ENCODE measurements at places on chromosomes 3 and 15.

GRCh38 chr15:90315278-90315982 lies 36.7 kb upstream of the ZNF774 start:
- no peak for DNase-seq

GRCh38 chr3:25289663-25290062 lies 138.4 kb upstream of the RARB start:
- DNase-seq = no peak

- DNase-seq = no peak
Measured at GRCh38 chr15:101137312-101137940, 114.4 kb downstream of the CHSY1 start.

DNA sequence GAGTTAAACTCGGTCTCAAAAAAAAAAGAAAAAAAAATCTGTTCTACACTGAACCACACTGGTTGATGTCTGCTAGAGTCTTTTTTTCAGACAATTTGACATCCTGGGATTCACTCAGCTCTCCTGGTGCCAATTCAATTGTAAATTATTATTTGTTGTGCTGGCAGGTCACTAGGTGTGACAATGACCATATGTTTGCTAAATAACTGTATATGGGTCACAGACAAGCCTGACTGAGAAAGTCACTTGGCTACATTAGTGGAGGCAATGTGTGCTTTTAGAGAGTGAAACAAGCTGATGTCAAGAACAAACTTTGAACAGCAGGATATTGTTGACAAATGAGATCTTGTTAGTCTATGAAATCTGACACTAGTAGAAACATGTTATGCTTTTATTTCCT lies 1379.1 kb downstream of the ZPLD1 start:
- DNase-seq = no peak

GRCh38 chr3:4061783-4062360 lies 241.3 kb upstream of the SETMAR start:
- no peak for DNase-seq

DNA sequence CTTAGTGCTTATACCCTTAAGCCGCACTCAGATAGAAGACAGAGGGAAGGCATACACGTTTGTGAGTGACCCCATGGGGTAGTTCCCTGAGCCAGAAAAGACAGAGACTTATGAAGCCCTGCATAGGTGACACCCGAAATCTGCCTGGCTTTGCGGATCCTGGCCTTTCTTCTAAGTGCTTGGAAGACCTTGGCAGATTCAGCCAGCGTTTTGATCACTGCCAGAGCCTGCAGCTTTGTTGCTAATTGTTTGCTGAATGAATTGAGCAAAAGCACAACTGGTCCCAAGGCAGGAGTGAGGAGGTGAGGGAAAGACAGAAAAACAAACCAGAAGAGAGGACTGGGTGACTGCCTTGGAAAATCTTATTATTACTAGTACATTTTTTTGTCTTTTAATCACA lies 168.3 kb upstream of the ICE2 start:
- DNase-seq = no peak

DNA sequence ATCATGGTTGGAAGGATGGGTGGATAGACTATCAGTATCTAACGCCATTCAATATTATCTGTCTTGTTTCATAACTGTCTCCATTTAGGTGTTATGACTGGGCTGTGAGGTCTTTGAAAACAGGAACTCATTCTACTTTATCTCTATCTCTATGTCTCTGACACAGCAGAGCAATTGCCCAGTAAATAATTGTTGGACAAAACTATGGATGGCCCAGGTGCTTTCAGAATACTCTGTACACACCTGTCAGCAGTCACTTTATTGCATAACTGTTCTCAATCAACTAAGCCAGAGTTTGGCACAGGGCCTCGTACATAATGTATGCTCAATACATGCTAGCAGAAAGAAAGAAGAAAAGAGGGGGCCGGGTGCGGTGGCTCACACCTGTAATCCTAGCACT lies 210.3 kb downstream of the OPA1 start:
- DNase-seq = no peak

- no peak for DNase-seq
Measured at GRCh38 chr3:78905700-78906099, 862.1 kb downstream of the ROBO1 start.
